Heart right ventricle (tissue), 16 donors: ENCODE measurements at places on chromosomes 1 and 21. TPM values are rescaled to one million over a fixed set of nuclear protein-coding genes. Genes with fewer than 3 reads are reported as not detected.
A peak's percentile ranks its signal among the peaks of the same experiment; 100 is the strongest.

The BRDT gene
- polyA plus RNA-seq = not detected

The GSTM5 gene
- 2.9 TPM for polyA plus RNA-seq

The VCAM1 gene
- polyA plus RNA-seq = 2.8 TPM

The ARHGAP29 gene
- polyA plus RNA-seq = 23.8 TPM

The PALMD gene
- 194 TPM for polyA plus RNA-seq

- no peaks in the 10 kb centered on the region for H3K27me3 ChIP-seq
- peak overlapping the region; percentile 98 for H3K4me3 ChIP-seq
- no peaks in the 10 kb centered on the region for H3K36me3 ChIP-seq
- no peak for DNase-seq
Observed at GRCh38 chr1:16352842-16353535, 709 bp upstream of the FBXO42 start.

DNA sequence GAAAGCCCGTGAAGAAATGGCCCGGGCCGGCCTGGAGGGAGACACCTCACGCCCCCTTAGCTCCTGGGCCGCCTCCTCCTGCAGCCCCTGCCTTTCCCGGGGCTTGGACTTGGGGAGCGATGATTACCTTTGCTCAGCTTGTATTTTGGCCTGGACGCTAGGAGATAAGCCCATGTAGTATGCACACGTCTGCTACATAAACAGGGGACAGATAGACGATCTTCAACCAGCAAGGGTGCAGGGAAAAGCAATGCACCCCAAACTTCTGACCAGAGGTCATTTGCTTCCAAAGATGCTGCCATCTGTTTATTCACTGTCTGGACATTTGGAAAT, 936 bp downstream of the TP73 start:
- H3K36me3 ChIP-seq = no peaks in the 10 kb centered on the region
- peaks cover 44% of the 10 kb centered on the region for H3K27me3 ChIP-seq

GRCh38 chr1:173148971-173149370, 58.2 kb downstream of the TNFSF4 start:
- no peak overlapping the region for H3K27ac ChIP-seq
- no peaks in the 10 kb centered on the region for H3K4me1 ChIP-seq
- H3K27me3 ChIP-seq = no peaks in the 10 kb centered on the region
- no peak overlapping the region for H3K4me3 ChIP-seq
- no peaks in the 10 kb centered on the region for H3K36me3 ChIP-seq

- no peak for DNase-seq
- H3K27me3 ChIP-seq = peaks cover 23% of the 10 kb centered on the region
- H3K4me1 ChIP-seq = no peaks in the 10 kb centered on the region
- H3K27ac ChIP-seq = no peak overlapping the region
Observed at GRCh38 chr1:47407481-47407880, 8.6 kb upstream of the FOXE3 start.

GRCh38 chr1:10398734-10399443, at the start of gene PGD:
Gene PGD, plus strand, starts transcription at chr1:10399064. Its CDS starts 54 bp downstream, at chr1:10399118.
- DNase-seq = peak; percentile 98
- no peaks in the 10 kb centered on the region for H3K27me3 ChIP-seq
- peak within 1 kb of the TSS; percentile 95 for H3K4me3 ChIP-seq

- no peak overlapping the region for H3K4me3 ChIP-seq
- DNase-seq = no peak
- peaks cover 33% of the 10 kb centered on the region for H3K27me3 ChIP-seq
- H3K27ac ChIP-seq = no peak overlapping the region
- peaks cover under 1% of the 10 kb centered on the region for H3K36me3 ChIP-seq
Observed at GRCh38 chr21:42835211-42835610, 44.1 kb downstream of the WDR4 start.

GRCh38 chr21:42351626-42352440, 1.0 kb upstream of the TFF2 start:
- no peak overlapping the region for H3K4me3 ChIP-seq
- H3K36me3 ChIP-seq = no peaks in the 10 kb centered on the region
- H3K4me1 ChIP-seq = no peaks in the 10 kb centered on the region
- H3K27ac ChIP-seq = no peak overlapping the region
- no peaks in the 10 kb centered on the region for H3K27me3 ChIP-seq

GRCh38 chr1:9363061-9363471, 70.4 kb downstream of the SPSB1 start:
- H3K27me3 ChIP-seq = no peaks in the 10 kb centered on the region
- peaks cover 9% of the 10 kb centered on the region for H3K4me1 ChIP-seq
- H3K36me3 ChIP-seq = no peaks in the 10 kb centered on the region
- H3K4me3 ChIP-seq = no peak overlapping the region

GRCh38 chr1:234568345-234568744, 41.6 kb downstream of the IRF2BP2 start:
- no peak overlapping the region for H3K4me3 ChIP-seq
- no peak overlapping the region for H3K27ac ChIP-seq
- H3K36me3 ChIP-seq = no peaks in the 10 kb centered on the region
- peaks cover 32% of the 10 kb centered on the region for H3K4me1 ChIP-seq
- no peak for DNase-seq

DNA sequence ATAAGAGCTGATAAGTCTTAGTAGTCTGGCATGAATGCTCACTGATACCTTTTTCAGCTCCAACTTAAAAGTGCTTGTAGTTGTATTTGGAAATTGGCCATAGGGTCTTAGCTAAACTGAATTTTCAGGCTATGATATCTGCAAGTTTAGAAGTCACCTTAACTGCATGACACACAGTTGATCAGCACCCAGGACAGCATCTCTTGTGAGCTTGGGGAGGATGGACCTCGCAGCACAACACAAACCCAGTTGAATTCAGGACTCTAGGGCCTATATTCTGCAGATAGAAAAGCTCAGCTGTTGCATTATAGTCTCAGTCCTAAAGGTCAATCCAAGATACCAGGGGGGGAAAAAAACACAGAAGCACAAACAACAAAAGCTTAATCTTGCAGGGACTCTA, 394.3 kb downstream of the KCNH1 start:
- no peak overlapping the region for H3K27ac ChIP-seq
- H3K27me3 ChIP-seq = no peaks in the 10 kb centered on the region
- H3K4me1 ChIP-seq = no peaks in the 10 kb centered on the region
- H3K36me3 ChIP-seq = no peaks in the 10 kb centered on the region
- no peak overlapping the region for H3K4me3 ChIP-seq
- no peak for DNase-seq

DNA sequence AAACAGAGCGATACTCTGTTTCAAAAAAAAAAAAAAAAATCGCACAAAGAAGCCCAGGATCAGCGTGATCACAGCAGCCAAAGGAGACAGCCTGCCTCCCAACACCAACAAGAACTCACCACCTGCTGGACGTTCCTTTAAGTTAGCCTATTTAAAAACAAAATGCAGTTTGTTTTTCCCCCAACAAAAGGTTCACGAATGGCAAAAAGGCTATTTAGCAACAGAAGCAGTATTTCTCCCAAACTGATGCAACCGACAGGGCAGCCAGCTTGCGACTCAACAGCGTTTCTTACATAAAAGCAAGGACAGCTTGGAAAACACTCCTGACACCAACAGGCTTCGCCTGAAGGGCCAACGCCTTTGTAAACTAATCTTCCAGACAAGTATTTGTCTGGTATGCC, 6.8 kb downstream of the SSU72 start:
- no peak for DNase-seq
- H3K36me3 ChIP-seq = peaks cover 13% of the 10 kb centered on the region
- no peak overlapping the region for H3K4me3 ChIP-seq
- H3K4me1 ChIP-seq = peaks cover 2% of the 10 kb centered on the region
- H3K27ac ChIP-seq = no peak overlapping the region
- H3K27me3 ChIP-seq = no peaks in the 10 kb centered on the region

- H3K36me3 ChIP-seq = no peaks in the 10 kb centered on the region
- H3K27ac ChIP-seq = no peak overlapping the region
- H3K4me1 ChIP-seq = peaks cover 30% of the 10 kb centered on the region
- no peaks in the 10 kb centered on the region for H3K27me3 ChIP-seq
Observed at GRCh38 chr1:44670751-44671640, 3.3 kb downstream of the TMEM53 start.

- H3K4me3 ChIP-seq = no peak overlapping the region
- H3K36me3 ChIP-seq = no peaks in the 10 kb centered on the region
- H3K27me3 ChIP-seq = no peaks in the 10 kb centered on the region
- DNase-seq = no peak
- H3K4me1 ChIP-seq = peaks cover 31% of the 10 kb centered on the region
Observed at GRCh38 chr1:113041569-113042284, 31.3 kb upstream of the LRIG2 start.

DNA sequence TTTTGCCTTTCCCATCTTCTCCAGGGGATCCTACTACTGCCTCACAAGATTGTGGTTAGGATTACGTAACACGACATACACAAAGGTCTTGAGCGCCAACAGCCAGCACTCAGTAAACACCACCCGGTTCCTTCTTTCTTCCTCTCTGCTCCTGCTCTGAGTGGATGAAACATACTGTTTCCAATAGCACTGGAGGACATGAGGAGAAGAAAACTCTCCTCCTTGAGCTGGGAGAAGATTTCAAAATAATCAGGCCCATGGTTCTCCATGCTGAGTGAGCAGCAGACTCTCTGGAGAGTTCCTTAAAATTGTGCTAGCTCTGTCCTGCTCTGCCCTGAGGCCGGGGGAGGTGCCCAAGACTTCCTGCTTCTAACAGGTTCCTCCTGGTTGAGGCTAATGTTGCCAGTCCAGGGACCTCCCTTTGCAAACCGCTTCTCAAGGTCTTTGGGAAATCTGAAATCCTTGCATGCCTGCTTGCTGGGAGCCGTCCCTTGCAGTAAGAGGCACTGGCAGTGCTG, 29.4 kb upstream of the MX1 start:
- no peaks in the 10 kb centered on the region for H3K27me3 ChIP-seq
- H3K4me1 ChIP-seq = no peaks in the 10 kb centered on the region
- no peak for DNase-seq
- H3K36me3 ChIP-seq = peaks cover 56% of the 10 kb centered on the region
- no peak overlapping the region for H3K4me3 ChIP-seq
